ENCODE measurements at places on chromosomes 6 and 20. TPM values are rescaled to one million over a fixed set of nuclear protein-coding genes. Genes with fewer than 3 reads are reported as not detected.

Gene SYNDIG1
- 11.0 TPM for total RNA-seq

Gene SPTLC3
- 5.4 TPM for total RNA-seq

Gene ANGPT4
- 0.05 TPM for total RNA-seq

DNA sequence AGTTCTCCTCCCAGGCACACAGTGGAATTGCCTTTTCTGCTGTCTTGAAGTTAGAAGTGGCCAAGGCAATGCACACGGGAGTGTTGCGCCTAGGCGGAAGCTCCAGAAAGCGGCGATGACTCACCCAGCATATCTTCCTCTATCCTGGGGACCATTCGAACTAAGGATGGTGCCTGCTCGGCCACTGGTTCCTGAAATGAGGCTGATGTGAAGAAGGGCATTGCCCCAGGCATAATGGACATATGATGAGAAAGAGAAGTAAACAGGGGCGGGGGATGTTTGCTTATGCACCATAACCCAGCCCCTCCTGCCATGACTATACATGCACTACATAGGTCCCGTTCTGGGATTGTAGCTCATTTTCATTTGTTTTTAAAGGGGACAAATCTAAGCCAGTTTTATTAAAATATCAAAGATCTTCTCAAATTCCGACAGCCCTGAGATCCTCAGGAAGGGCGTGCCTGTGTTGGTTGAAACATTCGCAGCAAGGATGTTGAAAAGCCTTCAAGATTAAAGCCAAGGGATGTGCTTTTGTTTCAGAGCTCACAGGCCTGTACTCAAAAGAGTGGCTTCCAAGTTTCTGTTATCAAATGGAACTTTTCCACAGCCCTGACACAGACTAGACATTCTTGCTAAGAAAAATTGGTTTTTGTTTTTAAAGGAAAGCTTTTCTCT is 218.5 kb downstream of the LY86 start:
- DNase-seq: peak; percentile 65

- no peak for DNase-seq
Observed at GRCh38 chr6:136405420-136406029, 115.9 kb upstream of the BCLAF1 start.
